ENCODE measurements at places on chromosomes 5 and 9.

DNA sequence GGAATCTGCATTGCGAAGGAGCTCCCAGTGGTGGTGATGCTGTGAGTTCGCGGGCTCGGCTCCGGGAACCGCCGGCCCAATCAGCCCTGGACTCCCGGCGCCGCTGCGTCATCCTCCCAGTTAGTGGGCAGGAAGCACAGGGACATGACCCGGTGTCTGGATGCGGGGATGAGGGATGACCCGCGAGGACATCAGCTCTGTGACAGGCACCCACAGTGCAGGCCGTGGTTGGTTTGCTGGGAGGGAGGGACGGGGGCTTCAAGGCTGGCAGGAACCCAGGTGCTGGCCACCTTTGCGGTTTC is 996 bp downstream of the NXNL2 start:
- DNase-seq: no peak

- no peak for DNase-seq
Observed at GRCh38 chr9:92496396-92497176, 14.3 kb upstream of the ASPN start.

DNA sequence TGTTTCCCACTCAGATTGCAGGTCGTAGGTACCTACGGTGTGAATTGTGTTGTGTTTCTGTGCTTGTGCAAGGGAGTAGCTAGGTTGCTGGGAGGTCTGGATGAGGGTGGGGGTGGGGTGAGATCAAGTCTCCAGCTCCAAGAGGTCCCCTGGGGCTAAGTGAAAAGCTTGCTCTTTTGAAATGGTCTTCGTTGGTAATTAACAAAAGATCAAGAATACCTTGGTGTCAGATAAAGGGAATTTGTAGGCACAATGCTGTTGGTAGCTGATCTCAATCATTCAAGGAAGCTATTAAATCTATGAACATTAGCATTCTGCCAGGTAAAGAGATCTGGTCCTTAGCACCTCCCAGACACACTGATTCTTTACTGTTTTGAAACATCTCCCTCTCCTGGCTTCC is 928 bp upstream of the PCDHGC4 start:
- DNase-seq: no peak

DNA sequence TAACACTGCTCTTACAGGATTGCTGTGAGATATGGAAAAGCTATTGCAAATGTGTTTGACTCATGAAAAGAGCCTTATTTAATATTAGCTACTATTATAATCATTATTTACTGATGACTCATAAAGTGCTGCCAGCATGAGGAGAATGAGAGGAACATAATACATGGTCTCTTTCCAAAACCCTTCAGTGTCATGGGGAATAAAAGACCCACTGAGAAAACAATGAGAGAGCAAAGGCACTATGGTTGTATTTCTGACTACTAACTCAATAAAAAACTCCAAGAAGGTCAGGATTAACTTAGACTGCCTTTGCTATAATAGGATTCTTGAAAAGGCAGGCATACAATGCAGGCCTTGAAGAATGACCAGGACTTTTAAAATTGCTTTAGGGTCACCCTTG is 633.5 kb downstream of the DTWD2 start:
- no peak for DNase-seq

- DNase-seq: no peak
Observed at GRCh38 chr5:10578293-10578665, 14.4 kb downstream of the ANKRD33B start.

Measured in psoas muscle (tissue), 8 donors.